ENCODE measurements at places on chromosomes 5 and 9.

GRCh38 chr9:97863314-97863713 lies 10.3 kb downstream of the FOXE1 start:
- DNase-seq = no peak

GRCh38 chr9:114226246-114227055 lies 71.1 kb downstream of the COL27A1 start:
- DNase-seq = no peak

- no peak for DNase-seq
These were observed 169.2 kb upstream of the MVB12B start for GRCh38 chr9:126157423-126157822.

- DNase-seq = no peak
These were observed 74.4 kb downstream of the INSL6 start for GRCh38 chr9:5110867-5111681.

DNA sequence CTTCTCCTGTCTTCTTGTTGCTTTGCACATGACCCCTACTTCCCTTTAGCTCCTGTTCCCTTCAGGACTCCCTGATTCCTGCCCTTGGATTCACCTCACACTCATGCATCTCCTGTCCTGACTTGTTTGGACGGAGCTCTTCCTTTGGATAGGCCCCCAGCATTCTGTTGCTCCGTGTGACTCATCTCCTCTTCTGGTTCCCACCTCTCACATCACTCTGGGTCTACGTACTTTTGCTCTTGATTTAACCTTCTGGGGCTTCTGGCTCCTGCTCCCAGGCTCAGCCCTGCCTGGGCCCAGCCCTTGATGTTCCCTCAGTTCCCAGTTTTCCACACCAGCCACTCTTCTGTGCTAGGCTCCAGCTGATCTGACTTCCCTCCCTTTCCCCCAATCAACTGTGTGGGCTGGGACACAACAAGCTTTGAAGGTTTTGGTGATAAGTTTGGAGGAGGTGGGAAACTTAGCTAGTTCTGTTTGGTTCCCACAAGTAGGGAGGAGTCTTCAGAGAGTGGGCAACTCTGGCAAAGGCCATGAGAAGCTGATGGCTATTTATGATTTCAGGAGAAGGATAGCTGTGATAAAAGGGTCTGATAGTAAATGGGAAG lies 331.5 kb downstream of the ARHGEF28 start:
- DNase-seq = no peak

- no peak for DNase-seq
These were observed 6.1 kb downstream of the GARIN3 start for GRCh38 chr5:157160001-157160400.

DNA sequence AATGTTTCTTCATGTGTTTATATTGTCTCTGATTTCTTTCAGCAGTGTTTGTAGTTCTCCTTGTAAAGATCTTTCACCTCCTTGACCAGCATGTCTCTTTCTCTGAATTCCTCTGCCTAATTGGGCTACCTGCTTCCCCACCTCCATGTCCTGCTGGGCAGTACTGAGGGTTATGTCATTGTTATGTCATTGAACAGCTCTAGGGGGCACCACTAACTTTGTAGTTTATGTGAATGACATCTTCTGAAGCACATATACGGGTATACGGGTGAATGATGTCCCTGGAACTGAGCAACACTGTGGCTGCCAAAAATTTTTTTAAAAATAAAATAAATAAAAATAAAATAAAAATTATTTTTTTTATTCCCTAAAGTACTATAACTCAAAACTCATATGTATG lies 16.9 kb upstream of the SNCAIP start:
- no peak for DNase-seq

GRCh38 chr5:97554977-97555643 lies 372.1 kb upstream of the RIOK2 start:
- DNase-seq = no peak

DNA sequence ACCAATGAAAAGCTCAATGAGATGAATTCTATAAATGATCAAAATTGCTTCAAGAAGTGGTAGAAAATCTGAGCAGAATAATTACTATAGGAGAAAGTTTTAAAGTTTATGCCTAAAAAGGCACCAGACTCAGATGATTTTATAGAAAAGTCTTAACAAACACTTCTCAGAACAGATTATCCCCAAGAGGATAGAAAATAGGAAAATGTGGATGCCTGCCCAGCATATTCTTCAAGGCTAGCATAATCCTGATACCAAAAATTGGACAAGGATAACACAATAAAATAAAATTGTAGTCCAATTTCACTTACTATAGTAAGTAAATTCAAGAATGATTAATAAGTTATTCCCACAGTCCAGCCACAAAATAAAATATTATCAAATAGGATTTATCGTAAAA lies 397.0 kb downstream of the NR2F1-AS1 start:
- DNase-seq = no peak

- no peak for DNase-seq
These were observed 12.0 kb upstream of the HTR4 start for GRCh38 chr5:148666353-148666752.

- DNase-seq = peak; percentile 33
These were observed 47.4 kb downstream of the P4HA2 start for GRCh38 chr5:132180134-132180745.

- DNase-seq = no peak
These were observed 39.4 kb downstream of the PRRX2 start for GRCh38 chr9:129704807-129705206.

GRCh38 chr9:81305561-81306182 lies 383.7 kb downstream of the TLE1 start:
- DNase-seq = no peak

GRCh38 chr9:129343424-129344375 lies 165.6 kb upstream of the IER5L start:
- no peak for DNase-seq

GRCh38 chr5:143739746-143740145 lies 72.2 kb upstream of the HMHB1 start:
- DNase-seq = no peak

- no peak for DNase-seq
These were observed 312.0 kb upstream of the EDIL3 start for GRCh38 chr5:84696651-84697050.

- DNase-seq = no peak
These were observed 218.3 kb downstream of the ADAMTSL1 start for GRCh38 chr9:18692268-18692667.

- no peak for DNase-seq
These were observed 19.4 kb upstream of the C5orf63 start for GRCh38 chr5:127092690-127093089.

GRCh38 chr5:112929336-112930081 lies 7.5 kb upstream of the REEP5 start:
- DNase-seq = no peak

- DNase-seq = no peak
These were observed 141.9 kb downstream of the SSBP2 start for GRCh38 chr5:81608976-81609375.

- peak; percentile 61 for DNase-seq
These were observed at the start of gene PPP2R2B for GRCh38 chr5:146878476-146879172. Gene PPP2R2B (minus strand): TSS chr5:146878757.

DNA sequence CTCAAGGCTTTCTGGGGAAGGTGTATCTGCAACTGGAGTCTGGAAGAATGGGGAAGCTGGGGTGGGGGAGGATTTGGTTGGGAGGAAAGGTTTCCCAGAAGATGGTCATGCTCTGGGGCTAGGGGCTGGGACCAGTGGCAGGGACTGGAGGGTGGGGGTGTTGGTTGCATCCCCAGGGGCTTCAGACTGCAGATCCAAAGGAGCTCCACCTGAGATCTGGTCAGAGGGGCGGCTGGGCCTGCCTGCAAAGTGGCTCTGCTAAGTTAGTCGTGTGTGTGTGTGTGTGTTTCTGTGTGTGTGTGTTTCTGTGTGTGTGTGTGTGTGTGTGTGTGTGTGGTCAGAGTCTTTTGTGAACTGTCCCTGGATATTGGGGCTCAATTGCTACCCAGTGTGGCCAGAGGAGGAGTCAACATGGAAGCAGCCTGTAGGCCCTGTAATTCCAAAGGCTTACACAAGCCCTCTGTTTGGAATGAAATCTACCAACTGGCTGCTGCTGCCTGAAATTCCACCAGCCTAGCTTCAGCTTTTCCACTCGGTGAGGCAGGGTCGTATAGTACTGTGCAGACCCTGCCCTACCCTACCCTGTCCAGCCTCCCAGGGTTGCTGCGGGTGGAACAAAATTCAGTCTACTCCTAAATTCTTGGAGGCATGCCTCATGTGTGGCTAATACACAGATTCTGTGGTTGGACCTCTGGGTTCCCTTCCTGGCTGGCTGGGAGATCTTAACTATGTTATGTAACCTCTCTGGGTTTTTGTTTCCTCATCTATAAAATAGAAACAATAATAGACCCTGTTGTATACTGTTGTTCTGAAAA lies 12.5 kb upstream of the SYNPO start:
- DNase-seq = no peak

DNA sequence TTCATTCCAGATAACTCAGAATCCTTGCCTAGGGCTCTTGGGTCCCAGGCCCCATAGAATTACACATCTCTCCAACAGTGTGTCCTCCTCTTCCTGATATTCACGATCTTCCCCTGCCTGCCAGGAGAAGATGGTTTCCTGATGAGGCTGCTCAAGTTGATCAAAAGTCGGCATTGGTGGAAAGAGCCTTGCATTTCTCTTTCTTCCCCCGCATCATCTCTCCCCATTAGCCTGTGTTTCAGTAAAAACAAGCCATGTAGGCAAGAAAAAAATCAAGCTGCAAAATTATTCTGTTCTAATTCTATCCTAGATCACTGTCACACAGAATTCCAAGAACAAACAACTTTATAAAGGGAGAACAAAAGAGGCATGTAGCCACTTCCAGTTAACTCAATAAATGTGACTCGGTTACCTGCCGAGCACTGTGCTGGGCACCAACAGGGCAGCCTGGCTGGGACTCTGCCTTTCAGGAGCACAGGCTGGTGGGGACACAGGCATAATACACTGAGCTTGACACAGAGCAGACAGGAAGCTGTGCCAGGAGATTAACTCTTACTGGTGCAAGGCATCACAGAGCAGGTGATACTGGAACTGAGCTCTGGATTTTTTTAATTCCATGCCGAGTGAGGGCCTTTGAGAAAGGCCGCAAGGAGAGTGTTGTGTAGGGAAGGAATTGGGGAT lies 25.6 kb downstream of the TMOD1 start:
- no peak for DNase-seq

- peak; percentile 48 for DNase-seq
These were observed 180.3 kb downstream of the SREK1 start for GRCh38 chr5:66324357-66324756.

Data from NCI-H774 (cell line).